Fibroblast of skin of right quadriceps (primary cell): ENCODE measurements at places on chromosomes 12 and 14.

DNA sequence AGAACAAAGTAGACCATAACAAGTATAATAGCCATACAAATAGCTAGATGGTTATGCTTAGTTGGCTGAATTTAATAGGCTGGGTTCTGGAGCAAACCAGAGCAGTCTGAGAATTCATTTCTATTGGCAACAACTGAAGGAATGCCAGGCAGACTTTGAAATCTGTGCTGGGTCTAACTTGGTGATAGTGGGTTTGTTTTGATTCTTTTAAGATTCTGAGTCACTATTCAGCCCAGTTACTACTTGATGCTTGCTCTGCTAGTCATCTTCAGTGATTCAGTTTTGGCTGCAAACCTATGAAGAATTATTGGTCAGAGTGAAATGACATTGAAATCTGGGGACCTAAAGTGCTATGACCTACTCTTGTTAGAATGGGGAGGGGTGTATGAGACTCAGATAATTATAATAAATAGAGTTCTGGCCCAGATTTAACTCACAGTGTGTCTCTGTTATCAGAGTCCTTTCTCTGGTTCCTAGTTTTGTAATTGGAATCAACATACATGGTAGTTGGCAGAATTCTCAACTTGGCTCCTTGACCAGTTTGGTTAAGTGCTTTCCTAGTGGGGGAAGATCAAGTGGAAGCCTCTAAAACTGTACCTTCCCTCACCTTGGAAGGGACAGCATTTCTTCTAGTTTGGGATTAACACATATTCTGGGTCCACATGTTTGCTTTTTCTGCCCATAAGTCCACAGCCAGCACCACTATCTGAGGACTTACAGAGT lies 43.5 kb downstream of the MNAT1 start:
- DNase-seq = peak; percentile 92

GRCh38 chr12:46998811-46999368 lies 80.5 kb upstream of the PCED1B start:
- peak; percentile 69 for DNase-seq

DNA sequence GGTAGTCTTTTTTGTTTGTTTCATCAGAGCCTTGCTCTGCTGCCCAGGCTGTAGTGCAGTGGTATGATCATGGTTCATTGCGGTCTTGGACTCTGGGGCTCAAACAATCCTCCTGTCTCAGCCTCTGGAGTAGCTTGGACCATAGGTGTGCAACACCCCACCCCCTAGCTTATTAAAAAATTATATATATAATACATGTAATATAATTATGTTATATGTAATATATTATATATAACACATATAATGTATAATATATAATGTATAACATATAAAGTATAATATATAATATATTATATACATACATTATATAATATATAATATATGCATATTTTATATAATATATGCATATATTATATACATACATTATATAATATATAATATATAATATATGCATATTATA lies 21.8 kb downstream of the LHX5 start:
- no peak for DNase-seq

GRCh38 chr12:70598467-70599193 lies 38.6 kb downstream of the PTPRB start:
- no peak for DNase-seq

DNA sequence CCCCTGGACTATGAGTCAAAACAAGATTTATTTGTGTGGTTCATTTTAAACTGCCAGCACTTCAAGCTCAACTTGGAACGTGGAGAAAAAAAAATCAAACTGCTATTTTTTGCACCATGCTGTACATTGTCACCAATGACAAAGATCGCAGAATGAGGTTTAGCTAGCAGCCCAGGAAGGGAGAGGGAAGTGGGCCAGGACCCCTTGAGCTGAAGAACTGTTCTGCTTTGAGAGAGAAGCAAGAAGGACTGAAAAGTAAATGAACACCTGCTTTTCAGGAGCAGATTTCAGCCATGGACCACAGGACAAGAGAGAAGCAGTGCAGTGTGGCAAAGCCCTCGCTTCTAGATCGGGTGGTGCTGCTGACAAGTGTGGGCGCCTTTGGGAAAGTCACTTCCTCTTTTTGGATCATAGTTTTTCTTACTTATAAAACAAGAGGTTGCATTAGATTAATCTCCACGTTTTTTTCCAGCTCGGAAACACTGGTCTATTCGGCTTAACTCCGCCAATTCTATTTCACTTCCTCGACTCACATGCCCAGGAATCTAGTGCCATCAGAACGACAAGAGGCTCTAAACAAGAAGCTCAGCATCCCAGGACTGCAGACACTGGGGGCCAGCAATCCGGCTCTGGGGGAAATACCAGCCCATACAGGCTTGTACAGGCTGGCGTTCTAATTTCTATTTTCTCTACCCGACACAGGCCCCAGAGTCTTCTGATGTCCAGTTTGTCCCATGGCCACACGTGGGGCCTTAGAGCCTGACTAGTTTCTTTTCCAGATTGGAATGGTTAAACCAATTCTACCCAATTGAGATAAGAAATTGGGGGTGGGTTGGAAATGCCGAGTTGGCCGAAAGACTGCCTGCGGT lies 129.9 kb downstream of the CRACR2A start:
- DNase-seq = no peak

DNA sequence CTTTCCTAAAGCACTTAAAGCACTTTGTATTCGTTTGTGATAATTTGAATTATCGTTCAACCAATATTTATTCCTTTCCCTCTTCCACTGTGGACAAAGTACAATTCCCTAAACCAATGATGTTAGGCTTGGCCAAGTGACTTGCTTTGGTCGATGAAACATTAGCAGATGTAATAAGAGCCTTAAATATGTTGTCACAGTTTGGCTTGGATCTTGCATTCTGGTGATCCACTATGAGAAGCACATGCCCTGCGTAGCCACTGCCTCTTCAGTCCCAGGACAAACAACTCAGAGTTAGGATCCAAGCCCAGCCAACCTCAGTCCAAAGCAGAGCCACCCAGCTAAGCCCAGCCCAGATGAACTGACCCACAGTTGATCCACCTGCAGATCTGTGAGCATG lies 8.4 kb upstream of the C12orf75 start:
- DNase-seq = no peak

GRCh38 chr12:58342736-58343135 lies 401.4 kb downstream of the ATP23 start:
- DNase-seq = no peak

DNA sequence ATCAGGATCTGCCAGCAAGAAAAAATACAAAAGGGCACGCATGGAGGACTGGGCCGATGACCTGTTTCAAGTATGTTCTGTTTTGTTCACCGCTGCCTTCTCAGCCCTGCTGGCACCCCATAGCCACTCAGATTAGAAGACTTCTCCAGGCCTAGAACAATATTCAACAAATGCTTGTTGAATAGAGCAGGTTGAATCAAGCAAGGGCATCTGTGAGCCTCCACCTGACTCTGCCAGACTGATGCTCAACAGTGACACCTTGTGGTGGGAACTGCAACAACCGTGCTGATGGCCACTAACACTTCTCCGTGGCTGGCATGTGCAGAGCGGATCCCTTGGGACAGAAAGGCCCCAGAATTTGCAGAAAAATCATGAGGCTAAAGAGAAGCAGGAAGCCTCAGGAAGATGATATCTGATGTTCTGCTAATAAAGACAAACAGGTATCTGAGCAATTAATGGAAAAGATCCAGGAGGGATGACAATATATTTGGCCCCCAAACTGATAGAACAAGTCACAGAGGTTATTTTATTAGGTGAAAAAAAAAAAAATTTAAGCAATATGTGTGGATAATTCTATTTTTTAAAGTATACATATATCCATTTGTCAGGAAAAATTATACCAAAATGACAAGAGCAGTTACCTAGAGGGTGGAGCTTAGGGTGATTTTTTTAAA lies 114.3 kb downstream of the KSR2 start:
- peak; percentile 38 for DNase-seq

- DNase-seq = no peak
Measured at GRCh38 chr12:93673084-93673483, 4.1 kb upstream of the CRADD start.

DNA sequence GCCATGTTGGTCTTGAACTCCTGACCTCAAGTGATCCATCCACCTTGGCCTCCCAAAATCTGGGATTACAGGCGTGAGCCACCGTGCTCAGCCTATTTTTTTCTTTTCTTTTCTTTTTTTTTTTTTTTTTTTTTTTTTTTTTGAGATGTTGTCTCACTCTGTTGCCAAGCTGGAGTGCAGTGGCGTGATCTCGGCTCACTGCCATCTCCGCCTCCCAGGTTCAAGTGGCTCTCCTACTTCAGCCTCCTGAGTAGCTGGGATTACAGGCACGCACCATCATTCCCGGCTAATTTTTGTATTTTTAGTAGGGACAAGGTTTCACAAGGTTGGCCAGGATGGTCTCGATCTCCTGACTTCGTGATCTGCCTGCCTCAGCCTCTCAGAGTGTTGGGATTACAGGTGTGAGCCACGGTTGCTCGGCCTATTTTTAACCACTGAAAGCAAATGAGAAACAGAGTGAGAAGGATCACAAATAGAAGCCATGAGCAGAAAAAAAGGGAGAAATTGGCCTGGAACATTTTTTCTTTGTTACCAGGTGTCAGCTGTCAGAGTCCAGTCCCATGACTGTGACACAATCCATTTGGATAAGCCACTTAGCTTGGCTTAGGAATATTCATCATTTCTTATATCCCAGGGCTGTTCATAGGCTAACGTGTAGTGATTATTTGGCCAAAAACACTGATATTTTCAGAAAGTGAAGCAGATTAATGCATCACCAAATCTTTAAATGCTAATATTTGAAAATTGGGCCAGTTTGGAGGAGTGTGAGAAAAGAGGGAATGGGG lies 7.9 kb upstream of the NFKBIA start:
- DNase-seq = no peak

DNA sequence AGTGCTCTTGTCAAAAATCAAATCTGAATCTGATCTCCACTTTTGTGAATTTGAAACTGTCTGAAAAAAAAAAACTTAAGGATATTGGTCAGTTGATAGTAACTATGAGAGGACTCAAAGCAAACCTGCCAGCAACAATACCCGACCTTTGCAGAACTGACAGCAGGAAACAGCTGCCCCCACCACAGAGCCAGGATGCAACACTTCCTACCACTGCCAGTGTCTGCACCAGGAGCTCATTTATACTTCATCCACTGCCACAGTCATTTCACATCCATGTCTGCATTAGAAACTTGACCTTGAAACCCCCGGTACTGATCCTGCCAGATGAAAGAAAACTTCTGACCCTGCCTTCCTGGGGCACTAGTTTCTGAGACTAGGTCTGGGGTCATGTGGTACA lies 27.4 kb upstream of the RXYLT1 start:
- no peak for DNase-seq

DNA sequence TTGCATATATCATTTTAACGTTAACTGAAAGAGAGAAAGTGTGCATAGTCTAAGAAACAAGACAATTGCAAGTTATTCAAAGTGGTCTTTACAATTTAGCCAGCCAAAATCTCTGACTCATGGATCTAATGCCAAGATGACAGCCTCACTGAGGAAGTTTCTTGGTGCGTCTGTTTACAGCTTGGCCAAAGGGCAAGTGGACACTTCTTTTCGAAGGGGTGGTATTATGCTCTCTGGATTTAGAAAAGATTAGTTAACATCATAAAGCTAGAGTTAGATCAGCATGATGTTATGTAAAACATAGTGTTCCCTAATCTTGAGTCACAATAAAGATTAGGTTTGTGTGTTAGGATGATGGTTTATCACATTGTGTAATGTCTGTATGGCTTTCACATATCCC lies 51.5 kb upstream of the SLC2A13 start:
- no peak for DNase-seq

DNA sequence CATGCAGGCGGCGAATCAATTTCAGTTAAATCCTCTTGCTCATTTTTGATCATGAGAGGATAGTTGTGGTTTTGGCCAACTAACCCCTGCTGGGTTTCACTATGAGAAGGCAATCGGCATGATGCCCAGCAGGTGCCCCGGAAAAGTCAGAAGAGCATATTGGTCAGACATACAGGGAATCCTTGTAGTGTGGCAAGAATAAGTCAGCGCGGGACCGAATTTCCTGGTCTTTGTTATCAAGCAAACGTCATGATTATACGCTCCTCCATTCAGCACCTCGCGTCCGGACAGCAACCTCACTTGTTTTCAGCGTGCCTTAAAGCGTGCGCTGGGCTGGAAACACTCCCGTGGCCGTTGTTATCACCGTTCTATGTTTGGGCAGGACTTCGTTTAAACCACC lies 1.8 kb downstream of the TBC1D30 start:
- peak; percentile 46 for DNase-seq

DNA sequence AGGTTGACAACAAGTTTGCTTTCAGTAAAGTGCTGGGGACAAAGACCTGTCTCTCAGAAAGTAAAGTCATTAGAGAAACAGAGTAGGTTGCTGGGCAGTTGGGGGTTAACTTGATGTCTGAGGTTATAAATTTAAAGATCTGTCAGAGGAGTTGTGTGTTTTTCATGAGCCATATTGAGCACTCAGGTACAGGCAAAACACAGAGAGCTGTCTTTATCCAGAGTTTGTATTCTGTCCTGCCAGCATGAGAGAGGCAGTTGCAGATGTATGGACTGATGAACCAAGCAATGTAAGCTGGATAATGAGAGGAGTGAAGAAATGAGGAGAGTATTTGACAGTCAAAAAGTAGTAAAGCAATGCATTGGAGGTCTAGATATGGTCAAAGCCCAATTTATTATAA lies 156.7 kb downstream of the SLC41A2 start:
- no peak for DNase-seq

DNA sequence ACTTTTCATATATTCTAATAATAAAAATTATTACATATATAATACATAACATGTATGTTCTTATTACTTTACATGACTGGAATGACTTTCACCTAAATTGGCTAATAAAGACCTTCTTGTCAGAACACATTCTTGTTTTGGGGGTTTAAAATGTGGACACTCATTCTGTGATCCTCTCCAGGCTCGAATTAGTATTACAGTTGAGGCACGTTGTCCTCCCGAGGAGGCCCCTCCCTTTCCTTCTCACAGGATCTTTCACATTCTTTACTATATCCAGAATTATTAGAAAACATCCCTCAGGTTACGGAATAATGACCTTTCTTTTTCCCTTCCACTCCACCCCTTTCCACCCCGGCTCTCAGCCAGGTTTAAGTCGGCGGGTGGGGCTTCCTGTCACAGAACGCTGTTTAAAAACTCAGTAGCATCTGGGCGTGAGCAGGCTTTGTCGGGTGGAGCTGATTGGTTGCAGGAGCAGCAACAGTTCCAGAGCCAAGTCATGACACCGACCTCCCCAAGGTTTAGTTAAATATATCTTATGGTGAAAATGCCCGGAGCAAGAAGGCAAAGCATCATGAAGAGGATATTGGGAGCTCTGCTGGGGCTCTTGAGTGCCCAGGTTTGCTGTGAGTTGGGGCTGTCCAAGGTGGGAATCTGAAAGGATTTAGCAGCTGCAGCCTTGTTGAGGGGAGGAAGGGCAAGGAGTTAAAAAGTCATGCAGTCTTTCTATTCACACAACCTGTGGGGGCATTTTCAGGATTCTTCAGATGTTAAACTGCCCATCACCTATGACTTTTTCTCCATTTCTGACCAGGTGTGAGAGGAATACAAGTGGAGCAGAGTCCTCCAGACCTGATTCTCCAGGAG lies 396.7 kb upstream of the OR4E1 start:
- no peak for DNase-seq

DNA sequence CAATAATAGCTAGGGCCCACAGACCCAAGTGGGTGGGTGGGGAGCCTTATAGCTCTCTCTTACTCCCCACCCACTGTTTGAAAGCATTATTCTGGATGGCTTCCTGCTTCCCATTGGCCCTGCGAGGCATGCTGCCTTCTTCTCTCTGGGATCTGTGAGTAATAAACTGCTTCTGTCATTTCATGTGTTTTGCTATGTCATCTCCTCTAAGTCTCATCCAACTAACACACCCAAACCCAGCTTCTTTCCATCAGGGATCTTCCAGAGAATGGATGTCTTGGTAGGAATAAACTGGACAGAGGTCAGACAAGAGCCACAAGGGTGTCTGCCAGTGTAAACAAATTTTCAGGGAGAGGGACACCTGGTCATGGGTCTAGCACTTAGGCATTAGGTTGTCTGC lies 66.4 kb upstream of the BDKRB2 start:
- DNase-seq = no peak
